Immature natural killer cell (primary cell): ENCODE measurements at places on chromosomes 4 and X.

DNA sequence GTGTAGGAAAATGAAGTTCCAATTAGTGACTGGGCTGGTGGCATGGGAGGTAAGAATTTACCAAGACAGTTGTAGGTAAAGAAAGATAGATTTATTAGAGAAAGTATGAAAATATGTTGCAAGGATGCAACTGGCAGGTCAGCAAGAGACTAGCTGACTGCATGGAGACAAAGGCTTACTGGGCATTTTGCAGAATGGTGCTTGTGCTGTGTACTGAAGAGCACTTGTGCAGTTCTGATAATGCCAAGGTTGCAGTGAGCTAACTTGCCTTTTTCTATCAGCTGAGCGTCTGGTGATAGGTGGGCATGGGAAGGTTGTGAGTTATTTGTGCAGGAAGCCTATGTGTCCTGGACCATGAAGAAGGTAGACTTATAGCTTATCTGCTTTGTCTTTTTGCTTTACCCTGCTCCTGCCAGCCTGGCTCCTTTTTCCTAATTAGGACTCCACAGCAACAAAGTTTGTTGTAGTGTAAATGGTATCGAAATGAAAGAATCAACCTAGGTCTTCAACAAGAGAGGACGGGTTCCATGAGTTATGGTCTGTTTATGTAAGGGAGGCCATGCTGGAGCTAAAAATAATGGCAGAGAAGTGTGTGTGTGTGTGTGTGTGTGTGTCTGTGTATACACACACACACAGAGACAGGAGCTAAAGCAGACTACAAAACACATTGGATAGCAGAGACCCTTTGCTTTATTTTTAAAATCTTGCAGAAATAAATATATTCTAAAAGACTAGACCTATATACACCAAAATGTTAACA lies 15.0 kb downstream of the BST1 start:
- no peak for DNase-seq

DNA sequence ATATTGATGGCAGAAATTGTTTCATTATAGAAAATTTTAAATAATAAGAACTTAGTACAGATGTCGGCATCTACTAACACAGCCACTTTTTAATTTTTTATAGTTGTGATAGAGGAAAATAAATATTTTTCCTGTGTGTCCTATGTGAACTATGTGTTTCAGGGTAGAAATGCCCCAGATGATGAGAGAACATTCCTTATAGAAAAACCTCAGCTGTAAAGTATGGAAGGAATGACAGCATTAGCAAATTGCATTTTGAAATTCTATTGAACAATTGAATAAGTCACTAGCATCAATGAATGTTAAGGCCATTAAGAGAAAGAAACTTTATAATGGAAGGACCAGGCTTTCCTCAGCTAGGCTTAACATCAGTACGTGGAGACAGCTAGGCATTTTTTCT lies 149.2 kb downstream of the CFAP299 start:
- DNase-seq, result no peak

- DNase-seq, result no peak
These were observed 938.4 kb upstream of the FTHL17 start for GRCh38 chrX:32010212-32010611.

GRCh38 chr4:181858741-181859140 lies 384.5 kb upstream of the TENM3 start:
- DNase-seq, result no peak

DNA sequence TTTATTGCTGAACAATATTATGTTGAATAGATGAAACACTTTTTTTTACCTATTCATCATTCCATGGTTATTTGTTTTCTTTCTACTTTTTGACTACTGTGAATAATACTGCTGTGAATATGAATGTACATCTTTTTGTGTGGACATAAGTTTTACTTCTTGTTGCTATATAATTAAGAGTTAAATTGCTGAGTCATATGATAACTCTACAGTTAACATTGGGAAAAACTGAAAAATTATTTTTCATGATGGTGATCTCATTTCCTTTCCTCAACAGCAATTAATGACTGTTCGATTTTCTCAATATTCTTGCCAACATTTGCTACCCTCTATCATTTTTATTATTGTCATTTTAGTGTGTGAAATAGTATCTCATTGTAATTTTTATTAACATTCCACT lies 106.9 kb upstream of the TECRL start:
- DNase-seq, result no peak

DNA sequence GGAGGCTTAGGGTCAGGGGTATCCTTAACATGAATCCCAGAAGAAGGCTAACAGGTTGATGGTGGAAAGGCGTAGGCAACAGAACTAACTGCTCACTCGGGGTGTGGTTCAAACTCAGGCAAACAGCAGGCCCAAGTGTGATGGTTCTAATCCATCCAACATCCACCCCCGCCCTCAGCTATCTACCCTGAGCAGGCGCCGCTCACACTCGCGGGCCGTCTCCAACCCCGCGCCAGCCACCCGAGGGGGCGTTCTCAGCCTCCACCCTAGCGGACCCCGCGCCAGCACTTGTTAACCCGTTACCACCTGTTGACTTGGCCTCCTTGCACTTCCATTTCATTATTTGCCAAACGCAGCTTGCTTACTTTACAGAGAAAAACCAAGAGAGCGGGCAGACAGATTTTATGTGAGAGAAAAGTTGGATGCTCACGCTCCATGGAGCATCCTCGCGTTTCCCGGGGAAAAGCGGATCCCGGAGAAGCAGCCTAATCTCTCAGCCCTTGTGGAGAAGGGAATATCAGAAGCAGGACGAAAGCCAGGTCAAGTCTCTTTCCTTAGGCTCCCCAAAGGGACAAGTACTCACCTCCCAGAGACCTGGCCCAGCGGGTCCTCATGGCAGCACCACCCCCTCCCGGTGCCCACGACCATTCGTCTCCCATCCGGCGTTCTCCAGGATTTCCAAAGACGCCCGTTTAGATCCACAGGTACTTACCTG lies 773 bp downstream of the SNCA start:
- DNase-seq, result no peak

DNA sequence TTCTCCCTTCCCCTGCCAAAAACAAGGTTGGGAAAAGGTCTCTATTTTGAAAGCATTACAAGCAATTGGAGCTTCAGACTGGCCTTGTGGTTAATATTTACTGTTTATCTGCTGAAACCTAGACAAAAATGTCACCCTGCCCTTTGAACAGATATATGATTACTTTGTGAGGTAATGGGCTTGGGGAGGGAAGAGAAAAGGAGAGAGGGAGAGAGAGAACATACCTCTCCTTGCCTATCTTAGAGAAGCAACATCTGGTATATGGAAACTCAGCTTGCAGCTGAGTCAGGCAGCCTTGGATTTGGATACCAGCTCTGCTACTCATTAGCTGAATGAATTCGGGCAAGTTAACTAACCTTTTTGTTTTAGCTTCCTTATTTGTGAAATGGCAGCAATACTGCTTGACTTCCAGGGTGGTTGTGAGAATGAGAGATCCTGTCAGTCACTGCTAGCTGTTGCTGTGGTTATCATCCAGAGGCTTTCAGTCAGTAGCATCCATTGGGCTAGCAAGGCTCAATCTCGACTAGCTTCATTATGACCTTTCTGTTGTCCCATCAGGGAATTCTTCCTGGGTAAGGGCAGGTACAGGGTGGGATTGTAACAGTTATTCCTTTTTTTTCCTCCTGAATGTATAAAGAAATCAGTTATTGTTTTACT lies 41.1 kb downstream of the ZFX start:
- DNase-seq, result no peak

DNA sequence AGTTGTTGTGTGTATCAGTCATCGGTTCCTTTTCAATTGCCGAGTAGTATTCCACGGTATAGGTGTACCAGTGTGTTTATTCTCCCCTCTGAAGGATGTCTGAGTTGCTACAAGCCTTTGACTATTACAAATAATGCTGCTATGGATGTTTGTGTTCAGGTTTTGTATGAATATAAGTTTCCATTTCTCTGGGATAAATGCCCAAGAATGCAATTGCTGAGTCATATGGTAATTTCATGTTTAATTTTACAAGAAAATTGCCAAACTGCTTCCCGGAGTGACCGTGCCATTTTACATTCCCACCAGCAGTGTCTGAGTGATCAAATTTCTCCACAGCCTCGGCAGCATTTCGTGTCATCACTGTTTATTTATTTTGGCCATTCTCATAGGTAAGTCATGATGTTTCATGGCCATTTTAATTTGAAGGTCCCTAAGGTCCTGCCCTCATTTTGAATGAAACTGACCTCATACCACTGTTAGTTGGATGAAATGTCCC lies 73.9 kb downstream of the IRF2 start:
- DNase-seq, result no peak

- DNase-seq, result no peak
These were observed 8.5 kb downstream of the DLG3 start for GRCh38 chrX:70453024-70453618.

- DNase-seq, result no peak
These were observed 95.9 kb upstream of the DUSP21 start for GRCh38 chrX:44747969-44748368.

- DNase-seq, result no peak
These were observed 402.2 kb upstream of the MAGEB2 start for GRCh38 chrX:29813174-29813573.

GRCh38 chrX:3231766-3232165 lies 114.7 kb downstream of the MXRA5 start:
- DNase-seq, result no peak

GRCh38 chr4:74366367-74366911 lies 1.5 kb downstream of the EREG start:
- no peak for DNase-seq

DNA sequence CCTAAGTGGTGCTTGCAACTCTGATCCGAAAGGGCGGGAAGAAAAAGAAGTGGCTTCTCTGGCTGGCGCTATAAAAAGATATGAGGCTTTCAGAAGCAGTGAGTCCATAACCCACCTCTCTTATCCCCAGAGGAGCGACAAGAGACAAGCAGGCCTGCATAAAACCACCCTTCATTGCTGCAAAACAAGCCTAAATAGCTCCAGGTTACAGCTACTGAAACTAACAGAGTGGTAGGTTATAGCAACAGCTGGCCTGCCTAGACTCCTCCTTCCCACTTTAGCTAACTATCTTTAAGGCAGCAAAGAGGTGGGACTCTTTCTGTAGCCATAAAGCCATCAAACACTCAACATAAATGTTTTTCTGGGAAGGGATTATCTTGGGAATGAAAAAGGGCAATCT lies 245.0 kb upstream of the GPR101 start:
- no peak for DNase-seq

DNA sequence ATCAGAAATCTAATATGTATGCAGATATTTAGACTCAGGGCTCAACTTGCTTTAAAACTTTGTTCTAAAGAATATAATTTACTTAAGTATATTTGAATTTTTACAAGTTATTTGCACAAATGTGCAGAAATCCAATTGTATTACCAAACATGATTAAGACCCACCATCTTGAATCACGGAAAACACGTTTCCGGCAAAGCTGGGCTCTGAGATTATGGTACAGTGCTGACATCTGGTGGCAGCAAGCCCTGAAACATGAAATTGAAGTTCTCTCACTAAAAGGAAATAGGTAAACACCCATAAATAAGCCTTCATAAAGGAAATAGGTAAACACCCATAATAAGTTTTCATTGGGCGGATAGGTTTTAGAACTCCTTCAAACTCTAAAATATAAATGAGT lies 98.3 kb upstream of the MAOA start:
- peak; percentile 47 for DNase-seq

DNA sequence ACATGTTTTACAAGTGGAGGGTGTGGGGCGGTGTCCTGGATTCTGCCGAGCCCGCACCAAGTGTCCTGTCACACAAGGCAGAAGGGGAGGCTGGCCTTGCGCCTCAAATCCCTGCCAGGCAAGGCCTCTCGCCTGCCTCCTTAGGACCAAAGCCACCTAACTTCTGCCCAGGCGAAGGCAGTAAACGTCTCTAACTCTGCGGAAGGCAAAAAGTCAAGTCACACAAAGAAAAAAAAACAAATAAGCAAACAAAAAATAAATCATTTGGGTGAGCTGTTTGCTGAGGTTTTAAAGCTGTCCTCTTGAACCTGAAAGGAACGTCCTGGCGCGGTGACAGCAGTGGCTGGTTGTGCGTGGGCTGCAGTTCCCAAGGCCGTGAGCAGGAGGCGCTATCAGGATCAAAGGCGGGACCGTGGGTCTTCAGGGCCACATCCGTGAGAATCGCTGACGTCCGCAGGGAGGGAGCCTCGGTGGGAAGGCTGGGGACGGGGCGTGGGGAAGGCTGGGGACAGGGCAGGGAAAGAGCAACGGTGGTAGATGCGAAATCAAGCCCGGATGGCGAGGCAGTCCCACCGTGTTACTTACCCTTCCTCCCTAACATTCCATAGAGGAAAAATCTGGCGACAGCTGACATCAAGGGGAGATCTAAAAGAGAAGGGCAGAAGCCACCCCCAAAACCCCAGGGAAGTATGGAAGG lies 99.1 kb downstream of the TRAPPC11 start:
- no peak for DNase-seq

- no peak for DNase-seq
These were observed 9.2 kb downstream of the HNRNPH2 start for GRCh38 chrX:101417190-101417589.
